Activated naive CD8-positive, alpha-beta T cell treated with anti-CD3 and anti-CD28 coated beads for 36 hours (primary cell): ENCODE measurements at places on chromosomes 12 and 14. TPM values are rescaled to one million over a fixed set of nuclear protein-coding genes. Genes with fewer than 3 reads are reported as not detected.

Gene MGP
- not detected for total RNA-seq

Gene KRT3
- not detected for total RNA-seq

Gene TMEM119
- total RNA-seq, result not detected

Gene KRT6C
- total RNA-seq, result not detected

- DNase-seq, result no peak
These were observed 95.1 kb upstream of the CNTN1 start for GRCh38 chr12:40597133-40597532.

- DNase-seq, result no peak
These were observed 630.1 kb upstream of the TMEM132C start for GRCh38 chr12:127636882-127637281.

DNA sequence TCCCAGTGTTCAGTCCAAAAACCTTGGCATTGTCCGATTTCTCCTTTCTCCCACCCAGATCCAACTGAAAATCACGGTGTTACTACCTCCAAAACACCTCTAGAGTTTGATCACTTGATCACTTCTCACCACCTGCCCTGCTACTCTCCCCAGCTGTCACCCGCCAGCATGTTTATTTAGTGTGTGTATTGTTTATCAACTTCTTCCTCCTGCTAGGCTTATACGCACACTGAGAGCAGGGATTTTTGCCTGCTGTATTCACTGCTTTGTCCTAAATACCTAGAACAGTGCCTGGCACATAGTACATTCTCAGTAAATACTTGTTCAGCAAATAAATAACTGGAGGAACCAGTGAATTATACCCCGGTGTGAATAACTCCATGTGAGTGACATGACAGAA is 5.0 kb downstream of the BDKRB1 start:
- no peak for DNase-seq

- DNase-seq, result no peak
These were observed 496.9 kb upstream of the TMEM132C start for GRCh38 chr12:127770118-127770517.

DNA sequence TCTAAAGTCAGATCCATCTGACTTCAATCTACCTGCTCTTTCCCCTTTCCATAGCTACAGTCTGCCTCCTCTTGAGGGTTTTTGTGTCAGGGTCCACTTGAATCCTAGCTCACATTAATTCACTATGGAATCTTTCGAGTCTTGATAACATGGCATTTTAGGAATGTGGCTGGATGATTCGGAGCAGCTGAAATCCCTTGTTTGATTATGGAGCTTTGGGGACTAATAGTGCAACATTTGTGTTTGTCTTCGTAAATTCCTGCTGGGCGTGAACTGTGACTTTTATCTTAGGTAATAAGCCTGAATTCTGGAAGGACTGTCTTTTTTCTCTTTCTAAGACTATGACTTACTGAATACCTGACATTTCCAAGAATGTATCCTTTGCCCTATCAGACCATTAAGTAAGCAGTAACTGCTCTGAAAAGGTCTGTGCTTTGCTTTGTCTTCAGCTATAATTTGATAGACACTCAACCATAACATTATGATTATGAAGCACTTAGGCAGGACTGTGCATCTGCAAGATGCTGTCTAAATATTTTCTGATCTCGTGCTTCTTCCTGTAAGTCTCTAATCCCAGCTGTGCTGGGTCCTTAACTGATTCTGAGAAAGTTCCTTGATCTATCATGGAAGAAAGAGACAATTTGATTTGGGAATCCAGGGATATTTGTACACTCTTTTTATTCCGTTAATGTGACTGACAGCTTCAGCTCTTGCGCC is 19.0 kb upstream of the PELI2 start:
- no peak for DNase-seq

DNA sequence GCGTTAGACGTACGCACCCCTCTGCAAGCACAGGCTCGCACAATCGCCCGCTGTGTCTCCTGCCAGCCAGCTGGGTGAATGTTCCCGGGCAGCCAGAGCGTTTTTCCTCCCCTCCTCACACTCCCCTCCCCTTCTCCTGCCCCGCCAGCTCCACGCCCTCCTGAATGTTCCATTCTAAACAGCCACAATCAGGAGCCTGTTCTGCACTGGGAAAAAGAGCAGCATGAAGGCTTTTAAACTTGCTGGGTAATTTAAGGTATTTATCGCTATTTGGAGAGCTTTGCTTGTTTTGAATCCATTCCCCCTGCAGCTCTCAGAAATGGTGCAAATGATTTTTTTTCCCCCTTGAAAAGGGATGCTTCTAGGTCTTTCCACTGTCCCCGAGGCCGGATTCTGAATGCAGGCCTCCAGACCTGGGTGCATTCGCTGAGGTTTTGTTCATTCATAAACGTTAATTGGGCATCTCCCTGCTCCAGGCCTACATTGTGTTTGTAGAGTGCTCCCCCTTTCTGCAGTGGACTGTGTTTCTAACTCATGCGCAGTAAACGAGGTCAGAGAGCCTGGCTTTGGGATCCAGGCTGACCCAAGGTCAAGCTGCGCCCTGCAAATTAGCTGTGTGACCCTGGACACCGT is 212.5 kb downstream of the CHST11 start:
- no peak for DNase-seq

GRCh38 chr12:100827901-100828520 is 33.4 kb downstream of the ANO4 start:
- DNase-seq, result no peak
